ENCODE measurements at places on chromosomes 2 and 18.

DNA sequence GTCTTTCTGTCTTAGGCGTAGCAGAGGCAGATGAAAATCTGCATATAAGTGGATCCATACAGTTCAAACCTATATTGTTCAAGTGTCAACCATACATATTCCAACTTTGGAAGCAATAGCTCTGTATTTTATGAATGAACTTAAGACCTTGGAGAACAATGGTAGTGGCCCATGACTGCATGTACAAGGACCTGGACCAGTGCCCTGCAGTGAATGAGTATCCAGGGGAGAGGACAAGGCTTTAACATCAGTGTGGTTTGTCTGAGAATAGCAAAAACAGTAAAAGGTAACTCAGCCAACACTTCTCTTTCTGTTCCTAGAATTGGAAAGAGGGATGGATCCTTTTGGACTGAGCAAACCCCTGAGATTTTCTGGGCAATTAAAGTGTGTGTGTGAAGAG is 230.8 kb upstream of the LINC00305 start:
- no peak for DNase-seq

- DNase-seq: no peak
Measured at GRCh38 chr2:1498176-1498575, 84.9 kb downstream of the TPO start.

DNA sequence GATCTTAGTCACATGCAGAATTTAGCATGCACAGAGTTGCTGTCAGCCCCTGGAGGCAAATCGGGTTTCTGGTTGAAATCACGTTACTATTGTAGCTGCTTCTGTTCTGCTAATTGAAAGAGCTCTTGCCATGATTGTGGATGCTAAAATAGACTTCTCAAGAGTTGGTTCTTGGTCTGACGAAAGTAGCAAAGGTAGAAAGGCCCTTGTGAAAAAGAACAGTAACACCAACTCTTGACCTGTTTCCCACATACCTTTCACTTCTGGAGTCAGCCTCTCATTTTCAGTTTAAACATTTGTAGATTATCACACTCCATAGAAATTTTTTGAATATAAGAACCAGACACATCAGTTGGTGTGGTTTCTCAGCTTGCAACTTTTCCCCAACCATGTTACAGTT is 110.0 kb upstream of the EPB41L3 start:
- no peak for DNase-seq

DNA sequence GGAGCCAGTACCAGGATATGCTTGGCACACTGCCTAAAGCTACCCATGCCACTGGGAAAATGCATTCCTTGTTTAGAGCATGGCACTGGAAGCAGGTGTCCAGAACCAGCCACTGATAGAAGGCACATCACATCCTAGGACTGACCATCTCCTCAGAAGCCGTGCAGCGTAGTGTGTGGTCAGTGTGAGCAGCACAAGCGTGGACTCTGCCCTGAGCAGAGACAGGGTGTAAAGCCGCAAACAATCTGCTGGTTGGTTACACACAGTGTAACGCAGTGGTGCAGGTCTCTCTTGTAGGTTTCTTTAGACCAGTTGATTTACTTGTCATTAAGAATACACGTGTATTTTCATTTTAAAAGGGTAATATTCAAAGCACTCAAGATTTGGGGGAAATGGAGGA is 377.8 kb upstream of the HS6ST1 start:
- no peak for DNase-seq

DNA sequence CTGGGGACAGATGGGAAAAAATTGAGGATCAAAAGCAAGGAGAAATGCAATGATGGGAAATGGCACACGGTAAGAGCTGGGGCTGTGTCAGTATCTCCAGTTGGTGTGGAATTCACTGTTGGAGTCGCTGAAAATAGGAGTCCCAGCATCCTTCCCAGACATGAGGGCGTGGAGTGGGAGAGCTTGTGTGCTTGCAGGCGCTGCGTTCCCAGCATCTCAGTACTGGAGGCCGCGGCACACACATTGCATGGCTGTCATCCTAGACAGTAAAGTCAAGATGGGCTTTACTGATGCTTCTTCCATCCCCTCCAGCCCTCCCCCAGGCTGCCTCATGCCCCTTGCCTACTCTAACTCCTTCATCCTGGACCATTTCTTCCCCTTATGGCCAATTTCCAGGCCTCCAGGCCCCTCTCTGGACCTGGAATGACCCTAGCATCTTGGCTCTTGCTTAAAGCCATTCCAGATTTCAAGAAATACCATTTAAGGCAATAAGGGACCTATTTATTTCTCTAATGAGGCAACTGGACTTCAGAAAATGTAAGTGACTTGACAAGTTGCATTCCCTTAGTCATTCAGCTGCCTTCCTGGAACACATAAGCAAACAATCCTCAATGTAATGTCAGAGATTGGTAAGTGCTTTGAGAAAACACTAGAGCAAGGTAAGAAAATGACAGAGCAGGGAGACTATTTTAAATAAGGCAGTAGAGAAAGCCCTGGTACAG is 70.5 kb upstream of the TTC39C start:
- DNase-seq: no peak

DNA sequence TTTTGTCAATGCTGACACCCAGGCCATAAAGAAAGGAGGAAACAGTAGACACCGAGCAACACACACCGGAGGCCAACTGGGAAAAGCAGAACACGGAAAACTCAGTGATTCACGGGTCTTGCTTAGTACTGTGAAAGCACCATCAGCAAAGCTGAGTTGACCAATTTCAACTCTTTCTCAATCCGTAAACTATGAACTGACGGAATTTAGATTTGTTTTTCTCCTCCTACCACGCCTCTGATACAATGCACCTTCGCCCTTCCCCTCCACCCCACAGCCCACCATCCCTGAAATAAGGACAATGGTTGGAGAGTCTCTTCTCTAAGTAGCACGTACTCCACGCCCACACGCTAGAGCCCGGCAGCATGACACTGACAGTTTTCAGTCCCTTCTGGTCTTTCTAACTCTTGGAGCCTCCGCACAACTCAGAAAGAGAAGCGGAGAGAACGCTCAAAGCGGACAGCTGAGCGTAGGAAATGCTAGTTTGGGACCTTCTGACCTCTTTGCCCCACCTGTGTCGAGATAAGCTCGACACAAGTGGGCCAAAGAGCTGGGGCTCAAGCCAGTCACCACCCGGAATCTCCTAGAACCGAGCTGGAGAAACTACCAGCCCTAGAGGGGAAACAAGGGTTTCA is 669 bp downstream of the LNPK start:
- peak; percentile 71 for DNase-seq

DNA sequence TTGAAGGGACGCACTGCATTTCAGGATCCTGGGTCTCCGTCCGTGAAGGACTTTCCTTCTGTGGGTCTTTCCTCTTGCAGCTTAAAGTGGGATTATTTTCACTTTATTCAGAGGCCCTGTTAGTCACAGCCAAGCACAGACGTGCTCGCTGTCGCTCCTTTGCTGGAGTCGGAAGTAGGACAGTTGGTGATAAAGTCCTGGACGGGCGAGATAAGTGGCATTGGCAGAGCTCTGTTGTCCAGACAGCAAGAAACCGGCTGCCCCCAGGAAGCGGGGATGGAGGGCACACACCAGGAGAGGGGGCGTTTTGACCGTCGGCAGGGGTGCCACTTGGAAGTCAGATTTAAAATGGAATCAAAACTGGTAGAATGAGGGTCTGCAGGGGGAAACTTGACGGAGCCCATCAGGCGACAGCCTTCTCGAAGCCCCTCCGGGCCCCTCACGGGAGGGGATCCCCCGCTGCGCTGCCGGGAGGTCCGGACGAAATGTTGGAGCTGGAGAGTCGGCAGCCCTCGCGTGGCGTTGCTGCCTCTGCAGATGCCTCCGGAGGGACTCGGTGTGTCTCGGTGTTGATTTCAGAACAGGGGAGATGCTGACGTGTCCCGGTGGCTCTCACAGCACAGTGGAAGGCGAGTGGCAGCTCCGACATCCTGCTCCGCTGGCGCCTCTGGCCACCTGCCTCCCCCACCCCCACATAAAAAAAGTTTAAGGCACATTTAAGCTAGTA is 124.2 kb downstream of the NFATC1 start:
- DNase-seq: no peak

GRCh38 chr2:140654565-140654964 is 1476.3 kb downstream of the LRP1B start:
- peak; percentile 23 for DNase-seq

DNA sequence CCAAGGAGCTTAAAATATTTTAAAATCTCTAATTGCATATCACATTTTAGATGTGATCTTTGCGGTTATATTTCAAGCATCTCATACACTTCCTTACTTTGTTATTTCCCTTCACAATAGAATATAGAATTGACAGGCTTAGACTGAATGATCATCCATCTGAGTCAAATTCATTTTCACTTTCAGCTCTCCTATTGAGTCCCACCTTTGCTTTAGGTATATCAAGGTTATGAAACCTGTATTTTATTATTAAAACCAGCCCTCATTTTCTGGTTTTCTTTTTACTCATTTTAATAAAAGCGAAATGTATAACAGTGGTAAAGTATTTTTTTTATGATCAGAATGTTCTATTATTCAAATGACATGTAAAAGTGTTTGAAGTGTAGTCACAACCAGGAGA is 162.9 kb upstream of the KYNU start:
- DNase-seq: no peak

DNA sequence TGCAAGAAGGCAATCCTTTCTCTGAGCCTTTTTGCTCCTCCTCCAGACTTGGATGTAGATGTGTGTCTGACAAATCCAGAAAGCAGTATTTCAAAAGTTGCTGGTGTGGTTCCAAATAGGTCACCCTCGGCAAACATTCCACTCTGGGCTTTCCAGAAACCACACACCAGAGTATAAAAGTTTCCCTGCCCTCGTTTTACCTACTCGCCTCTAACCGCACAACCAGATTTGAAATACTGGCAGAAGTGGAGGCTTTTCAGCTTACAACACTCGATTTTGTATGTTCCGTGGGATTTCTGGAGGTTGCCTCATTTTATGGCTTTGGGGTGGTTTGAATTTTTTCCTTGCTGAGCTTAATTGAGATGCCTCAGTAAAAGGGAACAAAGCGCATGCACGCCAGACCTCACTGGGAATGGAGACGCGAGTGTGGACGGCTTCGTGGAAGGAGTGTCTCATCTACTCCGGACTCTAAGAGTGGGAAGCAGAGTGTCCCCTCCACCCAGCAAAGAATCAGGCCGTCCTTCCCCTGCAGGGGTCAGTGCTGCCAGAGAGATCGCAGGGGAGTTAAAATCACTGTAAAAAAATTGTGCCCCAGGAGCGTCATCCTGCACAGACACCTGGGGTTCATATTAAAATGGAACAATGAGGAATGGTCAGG is 44.0 kb upstream of the RPL31 start:
- DNase-seq: peak; percentile 63

DNA sequence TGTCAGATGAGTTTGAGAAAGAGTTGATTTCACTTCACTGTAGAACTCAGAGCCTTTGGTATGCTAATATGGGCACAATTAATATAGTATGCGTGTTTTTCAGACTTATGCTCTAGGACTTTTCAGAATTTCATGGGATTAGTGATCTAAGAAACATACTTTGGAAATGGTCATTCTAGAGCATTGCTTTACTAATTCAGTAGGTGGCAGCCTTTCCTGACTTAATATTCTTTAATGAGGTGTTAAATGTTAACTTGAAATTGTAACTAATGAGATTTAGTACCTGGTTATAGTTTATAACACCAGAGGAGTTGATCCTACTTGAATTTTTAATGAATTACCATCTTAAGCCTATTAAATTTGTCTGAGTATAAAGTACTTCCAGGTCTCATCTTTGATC is 28.4 kb downstream of the ACTR2 start:
- no peak for DNase-seq

GRCh38 chr2:75064691-75065396 is 106.4 kb downstream of the POLE4 start:
- DNase-seq: no peak

- DNase-seq: no peak
Measured at GRCh38 chr2:8193686-8194615, 487.9 kb upstream of the ID2 start.

- DNase-seq: no peak
Measured at GRCh38 chr2:116696223-116696622, 1118.3 kb upstream of the DDX18 start.

- DNase-seq: no peak
Measured at GRCh38 chr2:218858138-218858445, 1.5 kb upstream of the WNT6 start.

- DNase-seq: no peak
Measured at GRCh38 chr2:223199531-223200515, 147.8 kb downstream of the KCNE4 start.

GRCh38 chr2:20448246-20448976 is 1.5 kb downstream of the RHOB start:
- DNase-seq: no peak

- no peak for DNase-seq
Measured at GRCh38 chr18:6653880-6654279, 75.6 kb upstream of the ARHGAP28 start.

GRCh38 chr18:9469685-9470084 is 5.6 kb upstream of the RALBP1 start:
- no peak for DNase-seq

- DNase-seq: no peak
Measured at GRCh38 chr2:102832789-102833188, 71.0 kb downstream of the TMEM182 start.

- DNase-seq: no peak
Measured at GRCh38 chr2:60351802-60352201, 201.7 kb downstream of the BCL11A start.

DNA sequence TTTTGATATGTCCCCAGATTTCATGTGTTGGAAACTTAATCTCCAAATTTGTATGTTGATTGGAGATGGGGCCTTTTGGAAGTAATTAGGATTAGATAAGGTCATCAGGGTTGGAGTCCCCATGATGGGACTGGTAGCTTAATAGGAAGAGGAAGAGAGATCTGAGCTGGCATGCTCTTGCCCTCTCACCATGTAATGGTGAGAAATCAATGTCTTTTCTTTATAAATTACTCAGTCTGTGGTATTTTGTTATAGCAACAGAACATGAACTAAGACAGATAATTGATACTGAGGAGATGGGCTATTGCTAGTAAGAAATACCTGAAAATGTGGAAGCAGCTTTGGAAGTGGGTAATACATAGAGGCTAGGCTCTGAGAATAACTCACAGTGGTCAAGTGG is 48.0 kb downstream of the CDC42EP3 start:
- no peak for DNase-seq

DNA sequence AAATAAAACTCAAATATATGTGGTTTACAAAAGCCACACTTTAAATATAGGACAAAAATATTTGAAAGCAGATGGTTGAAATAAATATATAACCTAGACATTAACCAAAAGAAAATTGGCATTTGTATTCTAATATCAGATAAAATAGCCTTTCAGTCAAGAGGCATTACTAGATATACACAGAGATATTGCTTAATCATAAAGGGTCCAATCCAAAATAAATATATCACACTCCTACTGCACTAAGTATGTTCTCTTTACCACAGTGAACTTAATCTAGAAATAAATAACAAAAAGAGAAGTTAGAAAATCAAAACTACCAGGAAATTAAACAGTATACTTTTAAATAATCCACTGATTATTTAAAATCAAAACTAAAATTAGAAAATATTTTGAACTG is 34.2 kb upstream of the KCNJ3 start:
- DNase-seq: no peak

GRCh38 chr2:46735108-46735691 is 180.4 kb downstream of the MCFD2 start:
- no peak for DNase-seq

GRCh38 chr2:7031547-7032245 is 114.5 kb downstream of the RNF144A start:
- no peak for DNase-seq

Measured in muscle of arm (tissue), 14 donors.